Suppressor macrophage treated with lipopolysaccharide for 1 hour (primary cell): ENCODE measurements at places on chromosomes 5 and 9.

DNA sequence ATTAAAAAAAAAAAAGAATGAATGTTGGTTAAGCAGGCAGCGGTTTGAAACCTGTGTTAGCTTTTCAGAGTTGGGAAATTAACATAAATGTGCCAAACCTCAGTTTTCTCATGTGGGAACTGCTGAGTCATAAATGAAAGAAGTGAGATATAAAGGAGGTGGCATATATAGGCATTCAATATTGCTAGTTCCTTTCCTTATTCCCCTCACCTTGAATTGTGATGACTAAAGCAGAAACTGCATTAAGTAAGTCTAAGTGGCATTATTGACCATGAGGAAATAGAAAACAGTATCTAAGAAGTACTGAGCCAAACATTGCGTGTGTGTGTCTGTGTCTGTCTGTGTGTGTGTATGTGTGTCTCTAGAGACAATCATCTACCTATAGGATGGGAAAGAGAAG lies 691.2 kb downstream of the TLR4 start:
- DNase-seq: no peak

DNA sequence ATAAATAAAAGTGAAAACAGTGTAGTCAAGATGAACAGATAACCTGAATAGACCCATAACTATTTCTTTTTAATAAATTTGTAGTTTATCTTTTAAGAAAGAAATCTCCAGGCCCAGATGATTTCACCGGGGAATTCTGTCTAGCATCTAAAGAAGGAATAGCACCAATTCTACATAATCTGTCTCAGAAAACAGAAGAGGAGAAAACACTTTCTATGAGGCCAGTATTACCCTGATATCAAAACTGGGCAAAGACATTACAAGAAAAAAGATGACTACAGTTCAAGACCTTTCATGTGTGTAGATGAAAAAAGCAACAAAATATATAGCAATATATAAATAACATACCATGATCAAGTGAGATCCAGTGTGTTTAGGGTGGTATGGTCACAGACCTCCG lies 31.4 kb downstream of the TTC23L start:
- no peak for DNase-seq

DNA sequence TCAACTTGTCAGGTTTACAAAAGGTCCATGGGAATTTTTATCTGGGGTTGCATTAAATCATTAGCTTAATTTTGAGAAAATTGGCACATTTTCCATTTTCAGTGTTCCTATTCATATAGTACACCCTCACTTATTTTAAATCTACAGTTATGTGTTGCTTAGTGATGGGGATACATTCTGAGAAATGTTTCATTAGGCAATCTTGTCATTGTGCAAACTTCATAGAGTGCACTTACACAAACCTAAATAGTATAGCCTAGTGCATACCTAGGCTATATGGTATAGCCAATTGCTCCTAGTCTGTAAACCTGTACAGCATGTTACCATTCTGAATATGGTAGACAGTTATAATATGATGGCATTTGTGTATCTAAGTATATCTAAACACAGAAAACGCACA lies 19.8 kb upstream of the FAM151B start:
- no peak for DNase-seq

GRCh38 chr5:135484674-135485086 lies 32.5 kb upstream of the TIFAB start:
- DNase-seq: no peak

- DNase-seq: peak; percentile 77
These were observed 21.0 kb upstream of the SCGB3A2 start for GRCh38 chr5:147857302-147858129.

DNA sequence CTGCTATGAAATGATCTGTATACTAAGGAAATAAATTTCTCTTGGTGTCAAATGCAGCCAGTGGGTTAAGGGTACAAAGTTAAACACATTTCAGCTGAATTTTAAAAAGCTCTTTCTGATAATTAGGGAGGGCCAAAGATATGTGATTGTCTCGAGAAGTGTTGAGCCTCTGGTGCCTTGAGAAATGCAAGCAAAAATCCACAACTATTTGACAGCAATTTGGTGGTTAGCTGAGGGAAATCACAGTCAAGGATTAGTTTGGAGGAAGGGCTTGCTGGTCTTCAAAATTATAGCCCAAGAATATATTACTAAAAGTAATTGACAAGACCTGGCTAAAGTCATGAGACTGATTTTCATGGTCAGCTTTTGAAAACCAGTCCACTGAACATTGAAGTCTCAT lies 255.7 kb upstream of the PPP1R2B start:
- no peak for DNase-seq

DNA sequence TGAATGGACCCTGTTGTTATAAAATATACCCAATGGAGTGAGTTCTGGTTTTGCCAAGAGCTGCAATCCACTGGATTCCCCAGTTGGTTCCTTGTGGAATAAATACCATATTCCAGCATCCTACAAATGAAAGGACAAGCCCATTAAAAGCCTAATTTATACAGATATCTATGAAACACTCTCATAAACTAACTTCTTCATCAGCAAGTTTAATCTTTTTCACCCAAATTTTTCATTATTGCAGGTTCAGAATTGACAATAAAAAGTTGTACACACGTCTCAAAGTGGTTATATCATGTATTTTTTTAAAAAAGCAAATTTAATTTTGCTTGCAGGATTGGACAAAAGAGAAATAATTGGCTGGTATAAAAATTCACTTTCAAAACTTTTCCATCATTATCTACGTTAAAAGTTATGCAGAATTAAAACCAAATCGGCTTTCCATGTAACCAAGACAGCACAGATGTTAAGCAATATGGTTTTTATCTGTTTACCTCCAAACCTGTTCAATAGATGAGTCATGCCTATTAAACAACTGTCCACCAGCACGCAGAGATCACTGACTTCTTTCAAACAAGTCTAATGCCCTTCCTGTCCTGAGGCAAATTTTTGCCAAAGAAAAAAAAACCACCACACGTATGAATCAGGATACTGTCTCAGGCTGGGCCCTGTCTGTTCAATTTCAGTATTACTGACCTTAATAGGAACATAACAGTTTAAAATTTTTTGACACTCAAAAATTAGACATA lies 42.5 kb downstream of the CEMIP2 start:
- DNase-seq: no peak
